ENCODE measurements at places on chromosomes 16 and 17.

DNA sequence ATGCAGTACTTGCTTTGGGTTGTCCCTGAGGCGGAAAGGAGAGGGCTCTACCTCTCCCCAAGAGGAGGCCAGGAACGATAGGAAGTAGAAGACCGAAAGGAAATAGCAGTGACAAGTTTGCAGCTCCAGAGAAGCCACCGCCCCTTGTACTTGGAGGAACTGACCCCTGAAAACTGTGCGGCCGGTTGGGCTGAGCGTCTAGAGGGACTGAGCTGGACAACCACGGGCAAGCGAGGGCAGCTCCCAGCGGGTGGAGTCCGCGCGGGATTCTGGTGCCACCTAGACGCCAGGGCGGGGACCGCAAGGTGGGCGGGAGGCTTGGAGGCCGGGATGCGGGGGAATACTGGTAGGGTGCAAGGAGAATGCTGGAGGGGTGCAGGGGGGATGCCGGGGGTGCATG, 1.3 kb upstream of the SLC6A4 start:
- DNase-seq, result peak; percentile 37

DNA sequence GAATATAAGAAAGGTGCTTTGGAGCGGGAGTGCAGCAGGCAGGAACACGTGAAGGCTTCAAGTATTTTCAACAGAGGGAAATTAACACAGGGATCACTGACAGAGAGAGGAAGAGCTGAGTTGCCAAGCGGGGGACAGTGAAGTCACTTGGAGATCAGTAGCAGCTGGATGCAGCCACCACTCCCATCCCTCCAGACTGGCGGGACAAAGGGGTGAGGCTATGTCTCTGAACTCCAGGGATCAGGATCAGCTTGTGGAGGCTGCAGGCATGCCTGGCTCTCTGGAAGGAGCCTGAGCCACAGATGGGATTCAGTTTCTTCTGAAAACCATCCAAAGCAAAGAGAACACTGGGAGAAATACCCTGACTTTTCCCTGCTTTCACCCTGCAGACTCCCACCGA, 113.7 kb upstream of the IRX3 start:
- no peak for DNase-seq

- DNase-seq, result no peak
These were observed 1393.3 kb downstream of the CDH8 start for GRCh38 chr16:60642956-60643355.

GRCh38 chr17:39213852-39214251, 11.9 kb downstream of the STAC2 start:
- no peak for DNase-seq

GRCh38 chr17:36673637-36674277, 72.4 kb downstream of the MRM1 start:
- no peak for DNase-seq

DNA sequence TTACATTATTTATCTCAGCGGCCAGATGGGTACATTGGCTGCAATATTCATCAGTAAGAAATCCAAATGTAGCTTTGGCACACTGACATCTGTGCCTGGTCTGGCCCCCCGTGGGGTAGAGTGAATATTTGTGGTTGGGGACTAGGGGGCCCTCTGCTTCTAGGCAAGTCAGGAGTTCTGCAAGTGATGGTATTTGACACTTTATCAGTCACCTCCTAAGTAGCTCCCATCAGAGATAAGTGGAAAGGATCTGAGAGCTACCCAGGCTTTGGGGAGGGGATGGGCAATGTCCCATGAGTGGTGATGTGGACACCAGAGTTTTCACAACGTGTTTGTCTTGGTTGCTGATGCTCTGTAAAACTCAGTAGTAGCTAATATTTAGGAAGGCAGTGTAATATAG, 609.9 kb upstream of the RBFOX1 start:
- no peak for DNase-seq

- DNase-seq, result no peak
These were observed 154.2 kb upstream of the GSE1 start for GRCh38 chr16:85458968-85459367.

DNA sequence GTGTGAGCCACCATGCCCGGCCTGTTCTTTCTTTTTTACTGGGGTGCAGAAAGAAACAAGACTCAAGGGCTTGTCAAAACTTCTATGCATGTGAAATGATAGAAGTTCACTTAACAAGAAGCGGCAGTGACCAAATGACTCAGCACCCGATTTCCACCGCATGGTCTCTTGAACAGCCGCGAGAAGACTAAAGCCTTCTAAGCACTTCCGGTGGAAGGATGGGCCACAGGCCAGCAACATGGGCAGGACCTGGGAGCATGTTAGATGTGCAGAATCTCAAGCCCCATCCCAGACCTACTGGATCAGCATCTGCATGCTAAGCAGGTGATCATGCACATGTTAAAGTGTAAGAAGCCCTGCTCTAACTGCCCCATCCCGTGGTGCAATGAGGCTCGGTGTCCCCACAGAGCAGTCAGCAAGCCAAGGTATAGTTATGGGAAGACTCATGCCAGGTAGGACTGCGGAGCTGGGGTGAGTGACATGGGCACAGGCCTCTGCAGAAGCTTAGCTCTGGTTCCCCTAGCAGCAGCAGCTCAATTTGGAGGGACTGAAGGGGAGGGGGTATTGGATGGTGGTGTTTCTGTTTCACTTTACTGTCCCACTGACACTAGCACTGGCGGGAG, 88.5 kb upstream of the HNF1B start:
- DNase-seq, result no peak

DNA sequence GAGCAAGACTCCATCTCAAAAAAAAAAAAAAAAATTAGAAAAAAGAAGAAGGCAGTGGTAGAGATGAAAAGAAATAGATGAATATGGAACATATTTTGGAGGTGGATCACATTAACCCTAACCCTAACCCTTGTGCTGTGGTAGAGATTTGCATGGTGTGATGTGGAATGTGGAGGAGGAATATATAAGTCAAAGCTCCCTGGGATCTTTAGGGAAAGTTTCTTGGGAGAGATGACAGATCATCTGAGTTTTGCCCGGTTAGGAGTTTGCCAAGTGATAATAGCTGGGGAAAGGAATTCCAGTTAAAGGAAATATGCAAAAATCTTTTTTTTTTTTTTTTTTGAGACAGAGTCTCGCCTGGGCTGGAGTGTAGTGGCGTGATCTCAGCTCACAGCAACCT, 13.0 kb upstream of the BLMH start:
- no peak for DNase-seq

GRCh38 chr17:29909236-29910003, 20.6 kb downstream of the SSH2 start:
- no peak for DNase-seq

GRCh38 chr17:30401097-30401496, 22.4 kb downstream of the CPD start:
- DNase-seq, result no peak

- no peak for DNase-seq
These were observed 17.9 kb downstream of the SMCR8 start for GRCh38 chr17:18332909-18333489.

- DNase-seq, result no peak
These were observed 81.1 kb downstream of the ADAMTS18 start for GRCh38 chr16:77353587-77354263.

DNA sequence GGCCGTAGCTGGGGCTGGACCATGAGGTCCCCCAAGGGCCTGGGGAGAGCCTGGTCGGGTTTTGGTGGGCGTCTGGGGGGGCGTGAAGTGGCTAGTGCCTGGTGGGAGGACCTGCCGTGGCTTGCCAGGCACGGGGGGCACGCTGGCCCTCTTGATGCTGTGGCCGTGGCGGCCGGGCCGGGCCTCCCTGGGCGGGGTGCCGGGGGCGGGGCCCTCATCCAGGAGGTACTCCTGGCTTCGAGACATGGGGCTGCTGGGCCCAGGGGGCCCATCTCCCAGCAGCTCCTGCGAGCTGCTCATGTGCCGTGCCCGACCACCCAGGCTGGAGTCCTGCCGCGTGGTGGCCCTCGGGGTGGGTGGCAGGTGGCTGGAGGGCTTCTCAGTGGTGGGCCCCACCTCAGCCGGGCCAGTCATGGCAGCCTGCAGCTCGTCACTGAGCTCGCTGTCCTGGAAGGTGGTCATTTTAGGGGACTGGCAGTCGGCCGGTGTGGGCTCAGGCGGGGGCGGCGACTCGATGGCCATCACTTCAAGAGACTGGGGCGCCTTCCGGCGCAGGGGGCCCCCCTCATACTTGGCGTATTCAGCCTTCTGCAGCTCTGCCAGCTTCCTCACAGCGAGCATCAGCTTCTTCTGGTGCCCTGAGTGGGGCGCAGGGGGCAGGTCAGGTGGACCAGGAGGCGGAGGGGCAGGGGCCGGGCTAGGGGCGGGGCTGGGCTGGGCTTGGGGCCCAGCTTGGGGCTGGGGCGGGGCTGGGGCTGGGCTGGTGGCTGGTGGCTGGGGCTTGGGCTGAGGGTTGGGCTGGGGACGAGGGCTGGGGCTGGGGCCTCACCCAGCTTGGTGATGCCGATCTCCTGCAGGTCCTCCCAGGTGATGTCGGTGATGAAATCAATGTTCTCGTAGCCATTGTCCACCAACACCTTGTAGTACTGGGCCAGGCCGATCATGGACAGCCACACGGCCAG, 15.2 kb downstream of the CASKIN1 start:
- no peak for DNase-seq

DNA sequence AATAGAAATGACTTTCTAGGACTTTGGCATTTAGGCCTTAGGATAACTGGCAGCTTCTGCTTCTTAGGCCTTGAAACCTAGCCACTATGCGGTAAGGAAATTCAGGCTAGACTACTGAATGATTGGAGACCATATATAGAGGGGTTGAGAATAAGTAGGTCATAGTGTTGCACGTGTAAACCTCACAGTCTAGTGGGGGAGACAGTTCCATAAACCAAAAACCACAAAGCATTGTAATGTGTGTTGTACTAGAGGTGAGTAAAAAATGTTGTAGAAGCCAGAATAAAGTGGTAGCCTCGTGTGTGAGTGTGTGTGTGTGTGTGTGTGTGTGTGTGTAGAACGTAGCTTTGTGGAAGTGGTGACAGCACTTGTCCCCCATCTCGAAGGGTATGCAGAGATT, 188.5 kb downstream of the MAP2K6 start:
- DNase-seq, result no peak

DNA sequence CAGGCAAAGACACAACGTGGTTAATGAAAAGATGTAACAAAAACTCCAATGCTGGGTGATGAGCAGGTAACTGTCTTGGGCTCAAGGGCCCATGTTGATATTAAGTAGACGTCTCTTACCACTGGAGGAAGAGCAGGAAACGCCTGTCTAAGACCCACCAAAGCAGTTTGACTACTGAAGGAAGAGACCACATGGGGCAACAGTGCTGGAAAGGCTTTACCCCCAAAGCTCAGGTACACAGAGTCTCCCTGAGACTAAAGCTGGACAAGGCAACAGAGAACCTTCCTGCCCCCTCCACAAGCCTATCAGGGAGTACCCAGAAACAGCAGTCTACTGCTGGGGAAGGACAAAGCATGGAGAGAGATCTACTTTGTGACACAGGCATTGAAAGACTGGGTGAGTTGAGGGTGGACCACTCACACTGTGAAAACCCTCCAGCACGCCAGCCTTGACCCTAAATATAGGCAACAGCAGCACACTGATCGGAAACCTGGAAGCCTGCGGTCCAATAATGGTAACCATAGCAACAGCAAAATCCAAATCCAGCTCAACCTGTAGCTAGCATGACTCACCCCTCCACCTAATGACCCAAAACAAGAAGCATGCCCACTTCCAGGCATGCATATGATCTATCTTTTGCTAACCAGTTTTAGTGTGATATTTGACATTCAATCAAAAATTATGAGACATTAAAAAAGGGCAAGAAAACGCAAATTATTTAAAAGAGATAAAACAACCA, 270.5 kb upstream of the SDK2 start:
- DNase-seq, result no peak

DNA sequence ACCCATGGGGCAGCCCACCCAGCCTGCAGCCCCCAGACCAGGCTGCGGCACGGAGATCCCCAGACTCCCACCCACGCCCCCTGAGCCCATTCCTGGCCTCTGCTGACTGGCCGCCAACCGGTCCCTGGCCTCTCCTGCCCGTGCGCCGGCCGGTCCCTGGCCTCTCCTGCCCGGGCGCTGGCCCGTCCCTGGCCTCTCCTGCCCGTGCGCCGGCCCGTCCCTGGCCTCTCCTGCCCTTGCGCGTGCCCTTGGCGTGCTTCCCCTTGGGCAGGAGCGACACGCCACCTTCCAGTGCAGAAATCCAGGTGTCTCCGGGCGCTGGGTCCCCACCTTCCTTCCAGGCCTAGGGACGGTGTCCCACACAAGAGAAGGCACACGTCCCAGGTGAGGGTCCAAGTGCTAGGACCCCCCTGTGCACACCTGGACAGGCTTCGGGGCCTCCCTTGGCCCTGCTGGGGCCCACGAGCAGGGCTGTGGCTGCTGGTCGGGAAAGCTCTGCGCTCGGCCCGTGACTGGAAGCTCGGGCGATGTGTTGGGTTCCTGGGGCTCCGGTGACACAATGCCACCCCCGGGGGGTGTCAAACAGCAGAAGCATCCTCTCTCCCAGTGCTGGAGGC, 21.4 kb upstream of the CACNA1H start:
- no peak for DNase-seq

DNA sequence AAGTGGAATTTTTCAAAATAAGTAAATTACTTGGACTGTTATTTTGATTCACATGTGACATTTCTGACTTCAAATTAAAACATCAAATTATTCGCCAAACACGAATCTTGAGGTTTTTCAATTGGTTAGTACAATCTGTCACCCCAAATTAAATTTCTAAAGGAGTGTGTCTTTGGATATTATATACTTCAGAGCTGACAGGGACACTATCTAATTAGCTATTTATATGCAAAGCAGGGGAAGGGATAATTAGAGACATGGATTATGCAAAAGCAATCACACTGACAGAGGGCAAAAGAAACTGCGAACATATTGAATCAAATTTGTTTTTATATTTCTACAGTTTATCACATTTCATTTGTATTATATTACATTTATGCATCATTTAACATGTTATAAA, 433.0 kb downstream of the KIF2B start:
- DNase-seq, result no peak

GRCh38 chr17:81403671-81404534, 8.6 kb downstream of the BAHCC1 start:
- DNase-seq, result no peak

Measured in left renal pelvis (tissue), 4 donors.